ENCODE measurements at places on chromosomes 4 and X.

GRCh38 chrX:13256603-13257002 is 63.2 kb downstream of the ATXN3L start:
- DNase-seq = no peak

DNA sequence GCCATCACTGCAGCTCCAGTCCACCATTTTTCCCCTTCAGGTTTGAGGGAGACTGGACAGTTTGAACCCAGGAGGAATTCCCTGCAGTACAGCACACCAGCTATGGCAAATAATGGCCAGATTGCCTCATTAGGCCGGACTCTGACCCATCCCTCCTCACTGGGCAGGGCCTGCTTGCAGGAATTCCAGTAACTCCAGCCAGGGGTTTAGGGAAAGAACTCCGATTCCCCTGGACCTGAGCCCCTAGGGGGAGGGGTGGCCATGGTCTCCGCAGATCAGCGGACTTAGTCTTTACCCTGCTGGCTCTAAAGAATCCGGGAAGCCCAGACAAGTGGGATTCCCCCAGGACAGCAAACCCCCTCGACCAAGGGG is 342.8 kb downstream of the DMD start:
- DNase-seq = no peak

DNA sequence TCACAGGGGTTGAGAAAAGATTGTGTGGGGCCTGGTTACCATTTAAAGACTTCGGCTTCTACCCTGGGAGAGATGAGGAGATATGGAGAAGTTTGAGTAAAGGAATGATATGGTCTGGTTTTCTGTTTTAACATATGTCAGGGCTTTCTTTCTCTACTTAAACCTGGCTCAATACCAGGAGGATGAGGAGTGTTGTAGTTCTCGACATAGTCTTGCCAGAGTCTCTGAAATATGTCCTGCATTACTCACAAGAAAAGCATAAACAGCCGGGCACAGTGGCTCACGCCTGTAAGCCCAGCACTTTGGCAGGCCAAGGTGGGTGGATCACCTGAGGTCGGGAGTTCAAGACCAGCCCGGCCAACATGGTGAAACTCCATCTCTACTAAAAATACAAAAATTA is 16.4 kb upstream of the ACE2 start:
- no peak for DNase-seq

DNA sequence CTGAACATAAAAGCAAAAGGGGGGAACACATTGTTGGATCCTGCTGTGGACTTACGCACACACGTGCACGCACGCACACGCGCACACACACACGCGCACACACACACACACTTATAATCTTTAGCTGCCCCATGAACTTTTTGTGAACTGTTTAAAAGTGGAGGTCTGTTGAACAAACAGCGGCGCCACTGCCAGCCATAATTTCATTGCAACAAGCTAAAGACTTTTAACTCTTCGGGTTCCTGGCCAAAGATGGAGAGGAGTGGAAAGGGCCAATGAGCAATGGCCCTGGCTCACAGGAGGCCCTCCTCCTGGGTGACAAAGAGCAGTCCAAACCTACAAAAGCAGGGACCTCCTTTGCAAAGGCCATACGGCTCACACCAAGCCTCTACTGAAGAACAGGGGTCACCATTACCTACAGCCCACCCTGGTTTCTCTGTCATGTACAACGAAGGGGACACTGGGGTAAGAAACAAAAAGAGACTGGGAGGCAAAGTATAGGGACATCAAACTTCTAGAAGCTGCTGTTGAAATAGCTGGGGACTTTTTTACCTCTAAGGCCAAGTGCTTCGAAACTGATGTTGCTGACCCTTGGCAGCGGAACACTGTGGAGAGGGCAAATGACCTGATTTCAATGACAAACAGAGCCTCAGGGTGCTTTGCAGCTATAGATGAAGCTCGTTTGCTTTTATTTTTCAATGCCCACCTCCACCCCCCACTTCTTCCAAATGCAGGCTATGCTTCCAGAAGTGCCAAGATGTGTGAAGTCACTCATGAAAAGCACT is 16.7 kb downstream of the BCOR start:
- DNase-seq = no peak

- no peak for DNase-seq
Observed at GRCh38 chr4:101785486-101785885, 5.0 kb upstream of the BANK1 start.

GRCh38 chrX:129772796-129773431 is 6.8 kb upstream of the SASH3 start:
- DNase-seq = no peak

DNA sequence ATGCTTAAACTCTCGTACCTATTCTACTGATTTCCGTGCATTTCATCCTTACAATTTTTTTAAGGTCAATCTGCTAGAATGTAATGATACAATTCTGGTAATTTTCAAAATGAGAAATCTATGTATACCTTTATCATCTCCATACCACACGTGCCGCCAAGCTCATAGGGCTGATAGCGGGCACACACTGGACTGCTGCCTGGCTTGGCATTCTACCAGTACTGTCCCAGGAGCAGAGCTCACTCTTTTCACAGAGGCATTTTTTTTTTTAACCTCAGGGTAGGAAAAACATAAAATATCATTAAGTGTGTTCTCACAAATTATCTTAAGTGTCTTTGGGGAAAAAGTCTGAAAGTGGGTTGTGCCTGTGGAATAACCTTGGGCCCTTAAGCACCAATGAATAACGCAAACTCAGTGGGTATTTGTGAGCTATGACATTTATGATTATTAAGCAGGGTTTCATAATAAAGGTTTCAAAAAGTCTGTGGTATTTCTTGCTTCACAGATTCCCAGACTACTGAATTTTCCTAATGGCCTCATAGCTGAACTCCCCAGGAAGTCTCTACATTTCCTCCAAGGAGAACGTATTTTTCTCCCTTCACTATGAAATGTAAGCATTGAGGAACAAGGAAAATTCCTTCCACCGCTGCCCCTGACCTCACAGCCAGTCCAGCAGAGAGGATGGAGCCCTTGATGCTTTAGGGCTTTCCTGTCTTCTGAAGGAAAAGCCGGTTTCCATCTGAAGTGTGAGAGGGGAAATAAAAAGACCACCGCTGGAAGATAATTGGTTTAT is 125.2 kb downstream of the ELOVL6 start:
- DNase-seq = no peak

- peak; percentile 26 for DNase-seq
Observed at GRCh38 chrX:40156470-40157227, 58.9 kb upstream of the BCOR start.

- DNase-seq = peak; percentile 54
Observed at GRCh38 chr4:112036886-112037285, 108.4 kb upstream of the FAM241A start.

DNA sequence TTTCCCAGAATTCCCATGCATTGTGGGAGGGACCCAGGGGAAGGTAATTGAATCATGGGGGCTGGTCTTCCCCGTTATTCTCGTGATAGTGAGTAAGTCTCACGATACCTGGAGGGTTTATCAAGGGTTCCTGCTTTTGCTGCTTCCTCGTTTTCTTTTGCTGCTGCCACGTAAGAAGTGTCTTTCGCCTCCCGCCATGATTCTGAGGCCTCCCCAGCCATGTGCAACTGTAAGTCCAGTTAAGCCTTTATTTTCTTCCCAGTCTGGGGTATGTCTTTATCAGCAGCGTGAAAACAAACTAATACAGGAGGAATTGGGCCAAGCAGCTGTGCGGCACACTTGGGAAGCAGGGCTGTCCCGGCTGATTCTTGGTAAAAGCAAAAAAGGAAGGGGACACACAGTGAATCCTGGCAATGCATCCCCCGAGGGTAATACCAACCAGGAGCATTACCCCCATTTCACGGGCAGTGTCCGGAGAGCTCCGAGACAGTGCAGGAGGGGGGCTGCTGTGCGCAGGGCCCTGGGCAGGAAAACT is 185.7 kb downstream of the AFAP1 start:
- DNase-seq = no peak

DNA sequence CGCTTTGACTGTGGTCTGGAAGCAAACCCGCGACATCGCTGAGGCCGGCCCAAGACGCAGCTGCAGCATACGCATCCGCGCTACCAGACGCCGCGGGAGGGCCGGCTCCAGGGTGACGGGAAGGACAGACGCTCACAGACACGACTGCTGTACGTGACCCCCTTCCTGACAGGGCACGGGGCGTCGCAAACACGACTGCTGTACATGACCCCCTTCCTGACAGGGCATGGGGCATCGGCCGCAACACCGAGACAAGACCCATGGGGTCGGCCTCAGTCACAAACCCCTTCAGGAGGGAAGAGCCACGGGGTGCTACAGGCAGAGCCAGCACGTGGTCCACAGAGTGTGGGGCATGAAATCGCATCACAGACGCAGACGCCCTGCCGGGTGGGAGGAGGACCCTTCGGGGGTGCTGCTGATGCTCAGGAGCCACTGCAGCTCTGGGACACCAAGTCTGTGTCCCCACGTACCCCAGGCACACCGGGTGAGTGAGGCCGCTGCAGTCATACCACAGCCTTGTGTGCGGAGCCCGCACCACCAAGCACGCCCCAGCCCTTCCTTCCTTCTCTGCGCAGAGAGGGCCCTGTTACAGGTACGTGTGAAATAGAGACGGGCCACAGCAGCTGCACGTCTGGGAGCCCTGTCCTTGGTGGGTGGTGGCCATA is 38.7 kb upstream of the CPLX1 start:
- no peak for DNase-seq

- DNase-seq = no peak
Observed at GRCh38 chr4:144463236-144463635, 182.7 kb upstream of the HHIP start.

DNA sequence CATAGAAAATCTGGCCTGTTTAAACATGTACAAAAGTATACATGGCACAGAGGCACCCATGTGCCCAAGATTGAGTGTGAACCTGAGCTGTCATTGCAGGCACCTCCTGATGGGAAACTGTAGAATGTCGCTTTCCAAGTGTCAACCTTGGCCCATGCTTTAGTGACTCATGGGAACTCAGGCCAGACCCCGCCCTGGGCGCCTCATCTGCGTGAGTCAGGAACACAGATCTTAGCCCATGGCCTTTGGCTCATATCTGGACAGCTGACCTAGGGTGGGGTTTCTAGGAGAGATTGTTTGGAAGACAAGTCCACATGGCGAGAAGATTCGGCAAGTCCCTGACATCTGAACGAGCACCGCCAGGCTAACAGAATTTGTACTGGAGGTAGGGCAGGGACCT is 50.0 kb downstream of the CYTL1 start:
- no peak for DNase-seq

GRCh38 chr4:186979961-186980745 is 256.5 kb upstream of the FAT1 start:
- DNase-seq = no peak

- DNase-seq = peak; percentile 75
Observed at GRCh38 chr4:128177498-128177897, 110.1 kb downstream of the PGRMC2 start.

- no peak for DNase-seq
Observed at GRCh38 chr4:60683973-60684372, 516.2 kb upstream of the ADGRL3 start.

DNA sequence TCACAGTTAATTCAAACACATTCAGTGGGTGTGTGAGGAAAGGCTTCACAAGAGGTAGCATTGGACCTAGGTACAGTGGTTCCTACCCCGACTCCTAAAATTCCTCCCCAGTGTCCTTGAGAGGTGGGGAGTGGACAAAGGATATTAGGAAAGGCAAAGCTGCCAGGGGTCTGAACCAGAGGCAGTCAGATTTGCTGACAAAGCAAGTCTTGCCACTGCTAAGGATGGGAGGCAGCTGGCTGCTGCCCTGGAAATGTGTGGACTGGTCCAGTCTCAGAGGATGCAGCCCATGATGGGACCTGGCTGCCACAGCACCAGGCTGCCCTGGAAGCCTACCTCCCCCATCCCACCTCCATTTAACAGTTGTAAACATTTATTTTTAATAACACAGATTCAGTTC is 4.1 kb upstream of the PHF8 start:
- DNase-seq = no peak

DNA sequence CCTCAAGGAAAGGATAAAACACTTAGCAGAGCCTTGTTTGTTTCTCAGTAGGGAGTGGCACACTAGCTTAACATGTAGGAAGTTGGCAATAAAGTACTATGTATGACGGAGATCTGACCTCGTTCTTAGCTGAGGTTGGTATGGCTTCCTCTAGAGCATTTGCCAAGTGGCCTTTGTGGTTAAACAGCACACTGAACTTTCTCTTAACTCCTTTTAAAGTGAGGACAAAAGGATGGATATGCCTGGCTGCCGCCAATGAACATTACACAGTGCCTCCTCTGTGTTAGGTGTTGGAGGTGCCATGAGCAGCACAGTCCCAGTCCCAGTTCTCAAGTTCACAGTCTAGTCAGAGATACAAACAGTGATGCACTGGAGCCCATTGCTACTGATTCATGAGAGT is 54.4 kb downstream of the VGLL1 start:
- DNase-seq = no peak

DNA sequence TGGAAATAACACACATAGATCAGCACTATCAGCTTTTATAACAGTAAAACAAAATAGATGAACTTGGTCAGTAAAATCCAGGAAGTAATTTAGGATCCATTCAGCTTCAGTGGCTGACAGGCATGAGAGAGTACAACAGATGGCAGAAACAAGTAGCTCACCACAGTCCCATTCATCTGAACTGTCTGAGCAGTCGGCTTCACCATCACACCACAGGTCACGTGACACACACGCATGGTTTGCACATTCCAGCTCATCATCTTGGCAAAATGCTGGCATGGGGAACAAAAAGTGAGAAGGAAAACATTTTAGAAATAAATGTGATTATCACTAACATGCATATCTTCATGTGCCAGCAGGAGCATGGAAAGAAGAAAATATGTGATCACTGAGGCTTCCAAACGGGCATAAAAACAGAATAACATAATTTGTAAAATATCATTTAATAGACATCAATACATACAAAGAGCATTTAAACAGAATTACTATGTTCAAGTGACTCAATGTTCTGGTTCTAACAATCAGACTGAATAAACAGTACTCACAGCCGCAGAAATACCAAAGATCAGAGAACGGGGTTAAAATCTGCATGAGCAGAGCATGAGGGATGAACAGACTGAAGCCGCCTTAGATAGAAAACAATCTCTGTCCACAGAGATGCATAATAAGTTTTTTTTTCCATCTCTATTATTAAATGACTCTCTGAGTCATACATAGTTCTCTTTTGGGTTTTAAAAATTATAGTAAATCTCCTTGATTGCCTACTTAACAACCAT is 158.1 kb downstream of the ATP10D start:
- DNase-seq = no peak

GRCh38 chrX:117713411-117713810 is 403.2 kb downstream of the KLHL13 start:
- no peak for DNase-seq

DNA sequence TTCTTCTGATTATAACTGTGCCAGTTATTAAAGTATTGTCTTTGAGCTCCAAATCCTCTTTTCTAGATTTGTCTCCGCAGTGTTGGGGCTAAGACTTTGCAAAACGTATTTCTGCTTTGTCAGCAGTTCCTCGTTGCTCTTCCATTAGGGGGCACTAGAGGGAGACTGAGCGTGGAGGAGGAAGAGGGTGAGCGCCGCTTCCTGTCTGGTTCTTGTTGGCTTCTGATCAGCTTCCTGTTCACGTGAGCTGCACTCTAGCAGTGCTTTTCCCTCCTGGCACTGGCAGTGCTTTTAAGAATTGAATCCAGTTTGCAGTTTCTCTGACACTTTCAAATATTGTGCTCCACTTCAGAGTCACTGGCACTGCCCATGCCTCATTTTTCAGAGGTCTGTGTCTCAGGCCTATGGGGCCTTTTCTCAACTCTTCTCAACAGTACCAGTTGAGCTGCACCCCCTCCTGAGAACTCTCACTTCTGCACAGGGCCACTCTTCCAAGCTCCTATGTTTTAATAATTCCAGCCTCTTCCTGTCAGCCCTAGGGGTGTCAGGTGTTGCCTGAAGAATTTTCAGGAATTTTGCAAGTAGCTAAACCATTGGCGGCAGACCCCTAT is 54.4 kb upstream of the LCORL start:
- peak; percentile 64 for DNase-seq

GRCh38 chrX:3252744-3253143 is 93.7 kb downstream of the MXRA5 start:
- no peak for DNase-seq
